ENCODE measurements at places on chromosomes 6 and 20.

GRCh38 chr20:40016392-40016791 is 672.6 kb downstream of the MAFB start:
- no peak for DNase-seq

DNA sequence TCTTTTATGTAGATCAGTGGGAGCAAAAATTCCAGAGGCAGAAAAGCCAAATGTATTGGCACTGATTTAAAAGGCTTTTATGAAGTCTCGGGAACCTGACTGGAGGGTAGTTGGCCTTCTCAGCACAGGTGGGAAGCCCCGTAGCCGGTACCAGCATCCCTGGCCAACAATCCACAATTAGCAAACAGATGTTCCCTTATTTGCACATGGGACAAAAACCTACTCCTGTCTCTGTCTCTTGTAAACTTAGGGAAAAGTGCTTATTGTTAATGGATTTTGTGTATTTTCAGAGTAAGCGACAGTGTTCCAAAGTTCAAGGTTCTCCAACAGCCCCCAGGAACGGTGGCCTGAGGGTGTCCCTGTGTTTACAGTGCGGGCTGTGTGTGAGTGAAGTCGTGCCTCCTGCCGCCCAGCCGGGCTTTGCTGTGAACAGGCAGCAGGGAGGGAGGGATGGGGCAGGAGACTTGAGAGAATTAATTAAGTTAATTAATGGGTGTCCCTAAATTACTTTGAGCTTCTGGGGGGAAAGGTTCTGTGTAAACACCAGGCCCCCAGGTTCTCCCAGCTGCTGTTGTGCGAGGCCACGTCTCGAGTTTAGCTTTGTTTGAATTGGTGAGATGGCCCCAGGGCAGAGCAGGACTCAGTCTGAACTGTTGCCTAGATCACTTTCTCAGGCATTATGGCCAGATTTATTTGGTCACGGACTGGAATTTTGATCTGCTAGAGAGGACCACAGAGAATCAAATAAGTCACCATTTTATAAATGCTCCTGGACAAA is 3.9 kb downstream of the SYNJ2 start:
- DNase-seq, result no peak

DNA sequence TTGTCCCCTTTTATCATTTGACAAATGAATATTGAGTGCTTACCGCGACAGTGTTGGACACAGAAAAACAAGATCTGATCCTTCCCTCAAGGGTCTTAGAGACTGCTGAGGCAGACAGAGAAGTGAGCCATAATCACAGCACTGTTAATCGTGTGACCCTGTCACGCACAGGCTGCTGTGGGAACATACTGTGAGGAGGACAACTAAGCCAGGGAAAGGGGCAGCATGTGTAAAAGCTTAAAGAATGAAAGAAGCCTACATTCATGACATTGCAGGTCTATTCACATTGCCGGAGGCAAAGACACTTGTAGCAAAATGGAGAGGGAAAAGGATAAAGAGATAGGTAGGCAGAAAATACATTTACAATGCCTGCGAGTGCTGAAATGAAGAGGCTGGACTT is 32.7 kb downstream of the TRDN start:
- DNase-seq, result no peak

DNA sequence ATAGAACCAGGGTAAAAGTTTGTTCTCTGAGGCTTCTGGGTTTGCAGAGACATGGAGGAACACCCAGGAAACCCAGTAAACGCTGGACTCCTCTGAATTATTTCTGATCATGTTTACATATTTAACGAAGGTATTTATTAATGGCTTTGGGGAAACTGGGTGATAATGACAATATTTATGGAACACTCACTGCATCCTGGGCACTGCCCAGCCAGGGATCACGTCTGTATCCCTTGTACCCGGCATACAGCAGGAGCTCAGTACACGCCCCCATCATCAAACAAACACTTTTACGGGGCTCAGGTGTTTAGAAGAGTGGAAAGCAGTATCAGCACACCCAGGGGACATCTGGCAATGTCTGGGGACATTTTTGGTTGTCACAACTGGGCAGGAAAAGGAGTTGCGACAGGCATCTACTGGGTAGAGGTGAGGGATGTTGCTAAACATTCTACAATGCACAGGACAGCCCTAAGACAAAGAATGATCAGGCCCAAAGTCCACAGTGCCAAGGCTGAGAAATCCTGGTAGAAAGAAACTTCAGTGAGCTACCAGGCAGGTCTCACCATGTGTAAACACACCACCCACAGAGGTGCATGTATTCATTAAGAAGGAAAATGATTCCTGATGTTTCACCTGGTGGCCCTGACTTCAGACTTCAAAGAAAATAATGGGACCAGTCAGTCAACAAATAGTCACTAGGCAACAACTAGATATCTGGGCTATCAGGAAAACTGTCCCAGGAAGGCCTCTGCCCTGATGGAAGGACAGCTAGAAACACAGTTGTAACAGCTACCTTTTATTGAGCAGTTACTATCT is 35.3 kb downstream of the ZMYND8 start:
- DNase-seq, result no peak

- DNase-seq, result no peak
Observed at GRCh38 chr20:43543138-43543537, 15.7 kb upstream of the SGK2 start.

All from stimulated activated CD8-positive, alpha-beta memory T cell treated with anti-CD3 and anti-CD28 coated beads, Interleukin-4, amount 100 ng/mL, for 1 hour (primary cell).